ENCODE measurements at places on chromosomes 12 and 14.

- DNase-seq: no peak
Measured at GRCh38 chr14:84336433-84336832, 1193.5 kb upstream of the FLRT2 start.

GRCh38 chr14:96224480-96225096 lies 19.9 kb downstream of the BDKRB2 start:
- no peak for DNase-seq

GRCh38 chr14:22095860-22096513 lies 422.4 kb upstream of the OR4E1 start:
- DNase-seq: no peak

DNA sequence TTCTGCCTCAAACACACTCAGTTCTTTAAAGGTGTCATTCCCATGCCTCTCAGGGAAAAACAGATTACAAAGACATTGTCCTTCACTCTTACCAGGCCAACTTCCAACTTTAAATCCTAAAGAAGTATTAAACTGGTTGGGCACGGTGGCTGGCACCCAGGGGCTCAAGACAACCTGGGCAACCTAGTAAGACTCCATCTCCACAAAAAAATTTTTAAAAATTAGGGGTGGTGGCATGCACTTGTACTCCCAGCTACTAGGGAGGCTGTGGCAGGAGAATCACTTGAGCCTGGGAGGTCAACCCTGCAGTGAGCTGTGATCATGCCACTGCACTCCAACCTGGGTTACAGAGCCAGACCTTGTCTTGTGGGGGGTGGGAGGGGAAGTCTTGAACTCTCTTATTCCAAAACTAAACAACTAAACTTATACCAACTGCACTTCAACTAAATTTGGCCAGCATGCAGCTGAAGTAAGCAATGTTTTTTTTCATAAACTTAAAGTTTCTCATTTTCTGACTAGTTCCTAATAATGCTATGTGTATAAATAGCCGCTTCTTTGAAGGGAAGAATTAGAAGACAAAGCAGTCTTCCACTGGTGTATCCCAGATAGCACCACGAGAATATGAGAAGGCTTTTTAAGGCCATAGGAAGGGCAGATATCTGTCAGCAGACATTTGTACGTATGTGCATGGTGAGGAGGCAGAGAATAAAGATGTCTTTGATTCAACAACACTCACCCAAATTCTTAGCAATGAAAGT lies 2.4 kb downstream of the SLC11A2 start:
- no peak for DNase-seq

DNA sequence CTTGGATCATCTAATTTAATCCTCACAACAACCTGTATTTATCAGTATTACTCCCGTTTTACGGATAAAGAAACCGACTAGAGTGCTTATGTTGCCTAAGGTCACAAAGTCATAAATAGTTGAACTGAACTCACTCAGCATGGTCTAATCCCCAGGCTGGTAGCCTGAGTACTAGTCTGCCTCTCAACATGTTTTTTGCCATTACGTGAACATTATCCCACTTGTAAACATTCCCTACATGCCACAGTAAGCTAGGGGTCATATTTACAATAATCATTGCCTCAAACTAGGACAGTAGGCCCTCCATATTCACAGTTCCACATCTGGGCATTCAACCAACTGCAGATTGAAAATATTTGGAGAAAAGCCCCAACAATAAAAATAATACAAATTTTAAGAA lies 12.1 kb downstream of the SNRPF start:
- DNase-seq: no peak

DNA sequence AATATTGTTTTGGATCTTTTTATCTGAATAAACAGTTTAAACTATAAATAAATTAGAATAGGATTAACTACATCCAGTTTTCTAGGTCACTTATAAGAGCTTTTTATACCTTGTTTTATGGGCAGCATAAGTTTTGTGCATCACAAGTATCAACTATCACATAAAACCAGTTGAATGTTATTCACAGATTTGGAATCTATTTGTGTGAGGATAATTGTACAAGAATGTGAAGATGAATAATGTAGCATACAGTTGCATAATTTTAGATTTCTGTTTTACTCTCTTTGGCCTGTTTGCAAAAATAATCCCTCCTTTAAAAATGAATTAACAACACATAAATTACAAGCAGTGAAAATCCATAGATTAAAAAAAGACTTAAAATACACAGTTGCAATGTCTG lies 88.8 kb downstream of the SCFD1 start:
- DNase-seq: no peak

GRCh38 chr12:92753976-92754885 lies 51.4 kb downstream of the PLEKHG7 start:
- DNase-seq: no peak

- no peak for DNase-seq
Measured at GRCh38 chr14:34710006-34710405, 4.4 kb downstream of the CFL2 start.

GRCh38 chr14:39474416-39474911 lies 42.2 kb upstream of the FBXO33 start:
- DNase-seq: no peak
